ENCODE measurements at places on chromosomes 13 and 19.

DNA sequence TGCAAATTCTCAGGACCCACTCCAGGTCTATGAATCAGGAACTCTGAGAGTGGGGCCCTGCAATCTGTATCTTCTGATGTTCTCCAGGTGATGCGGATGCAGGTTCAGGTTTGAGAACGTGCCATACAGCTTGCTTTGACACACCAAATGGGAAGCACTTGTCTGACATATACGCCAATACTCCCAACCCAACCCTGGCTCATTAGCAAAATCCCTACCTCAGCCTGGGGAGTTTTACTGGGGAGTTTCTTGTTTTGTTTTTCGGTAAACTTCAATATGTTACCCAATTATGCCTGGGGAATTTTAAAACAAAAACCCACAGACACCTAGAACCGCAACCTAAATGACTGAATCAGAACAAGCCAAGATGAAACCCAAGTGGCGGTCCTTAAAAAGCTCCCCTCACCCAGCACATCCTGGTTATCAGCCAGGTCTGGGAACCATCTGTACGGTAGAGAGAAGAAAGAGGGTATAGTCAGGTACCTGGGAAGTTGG is 41.2 kb downstream of the ABCC4 start:
- no peaks in the 10 kb centered on the region for H3K4me1 ChIP-seq
- H3K27ac ChIP-seq, result no peak overlapping the region
- H3K36me3 ChIP-seq, result no peaks in the 10 kb centered on the region
- H3K27me3 ChIP-seq, result no peaks in the 10 kb centered on the region

- H3K27ac ChIP-seq, result no peak overlapping the region
- no peak overlapping the region for H3K4me3 ChIP-seq
- no peaks in the 10 kb centered on the region for H3K4me1 ChIP-seq
- no peaks in the 10 kb centered on the region for H3K27me3 ChIP-seq
Measured at GRCh38 chr13:102170305-102170704, 231.5 kb downstream of the FGF14 start.

DNA sequence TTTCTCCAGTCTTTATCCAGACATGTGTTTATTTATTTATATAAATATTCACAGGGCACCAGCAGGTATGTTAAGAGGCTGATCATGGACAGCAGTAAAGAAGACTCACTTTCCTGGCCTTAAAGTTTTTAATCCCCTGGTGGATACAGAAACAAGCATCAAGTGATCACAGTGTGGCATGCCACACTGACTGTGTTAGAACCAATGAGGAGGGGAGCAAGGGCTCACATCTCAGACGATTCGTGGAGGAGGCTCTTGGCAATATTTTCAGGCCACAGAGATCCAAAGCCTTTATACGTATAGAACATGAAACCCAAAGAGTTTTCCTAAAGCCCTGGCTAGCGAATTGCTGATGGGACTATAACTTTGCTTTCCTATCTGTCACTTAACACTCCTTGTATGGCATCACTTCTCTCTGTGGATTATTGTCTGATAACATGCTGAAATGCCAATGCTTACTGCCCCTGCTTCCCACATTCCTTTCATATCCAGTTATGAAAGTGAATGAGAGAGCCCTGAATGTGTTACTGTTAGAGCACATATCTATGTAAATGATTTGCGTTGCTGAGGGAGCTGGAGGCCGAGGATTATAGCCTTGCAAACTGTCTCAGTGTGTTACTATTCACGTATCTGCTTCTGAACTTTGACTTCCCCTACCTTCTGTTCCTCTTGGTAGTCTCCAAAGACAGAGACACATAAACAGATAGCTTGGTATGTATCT is 37.6 kb downstream of the POLR1D start:
- no peak overlapping the region for H3K4me3 ChIP-seq
- no peak overlapping the region for H3K27ac ChIP-seq
- H3K4me1 ChIP-seq, result no peaks in the 10 kb centered on the region

DNA sequence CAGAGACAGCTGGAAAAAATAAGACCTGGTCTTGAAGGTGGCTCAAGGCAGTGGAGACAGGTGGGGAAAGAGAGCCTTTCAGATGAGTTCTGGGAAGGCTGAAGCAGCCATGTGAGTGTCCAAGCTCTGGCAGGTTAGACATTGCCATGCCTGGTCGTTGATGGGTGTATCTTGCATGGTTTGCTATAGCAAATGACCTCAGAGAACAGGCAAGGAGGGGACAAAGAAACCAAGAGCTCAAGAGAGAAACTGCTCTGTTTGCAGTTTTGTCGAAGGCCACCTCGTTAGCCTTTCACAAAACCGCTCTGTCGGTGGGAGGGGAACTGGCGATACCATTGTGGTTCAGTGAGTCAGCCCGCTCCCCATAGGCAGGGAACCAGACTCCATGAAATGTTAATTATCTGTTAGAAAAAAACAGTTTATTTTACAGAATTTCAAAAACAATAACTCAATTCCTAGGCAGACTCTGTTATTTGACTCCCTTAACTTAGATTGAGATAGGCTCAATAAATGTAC is 82.8 kb upstream of the ARGLU1 start:
- H3K36me3 ChIP-seq, result no peaks in the 10 kb centered on the region
- no peaks in the 10 kb centered on the region for H3K27me3 ChIP-seq
- no peak for DNase-seq
- H3K4me1 ChIP-seq, result no peaks in the 10 kb centered on the region
- no peak overlapping the region for H3K27ac ChIP-seq
- H3K4me3 ChIP-seq, result no peak overlapping the region

DNA sequence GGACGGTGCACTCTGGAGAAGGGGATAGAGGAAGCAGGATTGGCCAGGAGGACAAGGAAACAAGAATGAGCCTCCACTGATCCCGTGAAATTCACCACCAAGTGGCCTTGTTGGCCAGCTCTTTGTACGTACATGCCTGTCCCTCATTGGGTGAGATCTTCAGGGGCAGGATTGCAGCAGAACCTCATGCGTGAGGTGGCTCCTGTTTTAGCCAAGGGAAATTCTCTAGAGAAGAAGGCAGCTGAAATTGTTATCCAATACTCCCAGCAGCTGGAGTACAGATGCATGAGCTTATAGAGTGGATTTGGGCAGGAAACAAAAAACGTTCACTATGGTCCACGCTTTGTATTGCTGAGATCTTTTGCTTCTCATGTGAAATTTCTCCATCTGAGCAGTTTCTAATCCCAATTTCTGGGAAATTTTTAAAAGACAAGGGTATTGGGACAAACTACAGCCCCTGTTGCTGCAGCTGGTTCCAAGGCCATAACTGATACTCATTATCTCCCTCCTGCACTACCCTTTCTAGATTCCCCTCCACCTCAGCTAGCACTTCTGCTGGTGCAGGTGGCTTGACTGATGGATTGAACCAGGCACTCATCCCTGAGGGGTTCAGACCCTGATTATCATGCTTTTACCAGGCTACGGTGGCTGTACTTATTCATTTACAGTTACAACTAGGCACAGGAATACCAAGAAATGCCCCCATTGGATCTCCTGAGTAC is 3.9 kb upstream of the RNF6 start:
- no peaks in the 10 kb centered on the region for H3K36me3 ChIP-seq
- H3K4me3 ChIP-seq, result no peak overlapping the region
- no peak for DNase-seq
- no peaks in the 10 kb centered on the region for H3K27me3 ChIP-seq
- peaks cover 10% of the 10 kb centered on the region for H3K4me1 ChIP-seq

DNA sequence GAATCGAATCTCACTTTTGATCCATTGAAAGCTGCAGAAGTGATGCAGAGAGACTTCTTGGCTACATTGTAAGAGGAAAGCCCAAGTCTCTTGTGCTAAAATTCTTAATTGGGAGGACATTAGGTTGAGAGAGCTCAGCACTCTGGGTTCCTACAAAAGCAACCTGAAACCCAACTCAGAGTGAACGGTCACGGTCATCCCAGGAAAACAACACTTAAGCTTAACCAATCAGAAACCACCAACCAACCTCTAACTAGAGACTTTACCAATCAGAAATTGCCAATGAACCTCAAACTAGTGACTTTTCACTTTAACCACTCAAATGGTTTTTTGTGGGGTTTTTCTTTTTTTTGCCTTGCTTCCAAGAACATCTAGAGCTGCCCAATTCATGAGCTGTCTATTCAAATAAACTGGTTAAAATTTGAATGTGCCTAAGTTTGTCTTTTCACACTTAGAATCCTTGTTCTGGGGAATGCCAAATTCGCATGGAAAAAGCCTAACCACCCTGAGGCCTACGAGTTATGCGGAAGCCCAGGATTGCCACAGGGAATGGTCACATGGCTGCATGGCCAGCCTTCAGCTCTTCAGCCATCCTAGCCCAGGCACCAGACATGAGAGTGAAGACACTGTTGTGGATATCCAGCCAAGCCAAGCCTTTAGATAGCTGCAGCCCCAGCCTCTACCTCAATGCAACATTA is 17.8 kb upstream of the CLN5 start:
- no peaks in the 10 kb centered on the region for H3K36me3 ChIP-seq
- no peak overlapping the region for H3K4me3 ChIP-seq
- no peaks in the 10 kb centered on the region for H3K4me1 ChIP-seq
- no peaks in the 10 kb centered on the region for H3K27me3 ChIP-seq
- H3K27ac ChIP-seq, result no peak overlapping the region

DNA sequence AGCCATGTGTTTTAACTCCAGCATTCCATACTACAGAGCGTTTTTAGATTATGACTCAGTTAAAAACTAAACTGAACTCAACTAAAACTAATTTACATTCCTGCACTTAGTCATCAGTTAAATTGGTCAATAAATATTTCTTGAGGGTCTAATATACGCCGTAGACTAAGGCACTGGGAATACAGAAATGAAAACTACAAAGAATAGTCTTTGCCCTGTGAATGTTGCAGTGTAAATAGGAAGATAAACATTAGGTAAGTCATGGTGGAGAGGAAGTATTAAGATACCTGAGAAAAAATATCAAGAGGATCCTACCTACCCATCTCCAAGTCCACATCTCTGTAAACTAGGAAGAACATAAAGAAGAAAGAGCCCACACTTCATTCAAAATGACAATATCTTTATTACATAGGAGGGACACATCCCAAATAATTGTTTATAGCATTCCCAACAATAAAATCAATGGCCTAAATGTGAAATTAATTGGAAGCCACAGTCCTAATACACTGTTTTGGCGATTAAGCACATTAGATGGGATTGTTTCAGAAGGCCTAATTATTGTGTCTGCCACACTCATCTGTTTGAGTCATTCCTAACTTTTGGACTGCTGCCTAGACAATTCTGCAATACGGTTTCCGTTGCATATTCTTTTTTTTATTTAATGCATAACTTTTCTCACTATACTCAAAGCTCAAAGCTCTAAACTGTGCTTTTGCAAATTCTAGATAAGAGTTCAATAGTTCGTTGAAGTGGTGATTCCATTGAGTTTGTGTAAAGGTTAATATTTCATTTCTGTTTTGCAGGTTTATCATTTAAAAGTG is 52.9 kb downstream of the MBNL2 start:
- H3K4me1 ChIP-seq, result peaks cover 67% of the 10 kb centered on the region
- DNase-seq, result no peak
- no peaks in the 10 kb centered on the region for H3K36me3 ChIP-seq

GRCh38 chr19:1825909-1826556 is 14.0 kb upstream of the ATP8B3 start:
- H3K27ac ChIP-seq, result no peak overlapping the region
- H3K4me3 ChIP-seq, result no peak overlapping the region
- peaks cover 65% of the 10 kb centered on the region for H3K36me3 ChIP-seq
- peaks cover 6% of the 10 kb centered on the region for H3K4me1 ChIP-seq

- no peaks in the 10 kb centered on the region for H3K27me3 ChIP-seq
- no peaks in the 10 kb centered on the region for H3K36me3 ChIP-seq
- peaks cover 17% of the 10 kb centered on the region for H3K4me1 ChIP-seq
Measured at GRCh38 chr13:20566468-20566897, 474 bp upstream of the IFT88 start.

GRCh38 chr19:46861691-46862502 is 1.1 kb downstream of the ARHGAP35 start:
- no peak for DNase-seq
- no peaks in the 10 kb centered on the region for H3K36me3 ChIP-seq
- peak overlapping the region; percentile 88 for H3K4me3 ChIP-seq
- H3K27me3 ChIP-seq, result no peaks in the 10 kb centered on the region

DNA sequence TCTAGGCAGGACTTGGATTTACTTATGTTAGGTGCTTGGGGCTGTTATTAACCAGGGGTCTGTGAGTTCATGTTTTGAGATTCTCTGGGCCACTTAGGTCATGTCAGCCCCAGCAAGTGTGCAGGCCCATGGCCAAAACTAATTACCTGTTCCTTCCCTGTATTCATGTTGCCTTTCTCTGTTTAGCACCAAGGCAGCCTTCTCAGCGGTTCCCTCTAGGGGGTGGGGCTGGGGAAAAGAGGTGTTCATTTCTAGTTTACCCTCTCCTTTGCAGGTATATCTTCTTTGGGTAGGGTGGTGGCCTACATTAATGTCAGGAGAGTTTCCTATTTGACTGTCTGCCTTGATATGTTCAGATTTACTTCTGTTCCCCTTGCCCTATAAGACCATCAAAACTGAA is 61.7 kb downstream of the PDS5B start:
- H3K4me3 ChIP-seq, result no peak overlapping the region
- no peak for DNase-seq
- no peak overlapping the region for H3K27ac ChIP-seq
- H3K27me3 ChIP-seq, result no peaks in the 10 kb centered on the region

DNA sequence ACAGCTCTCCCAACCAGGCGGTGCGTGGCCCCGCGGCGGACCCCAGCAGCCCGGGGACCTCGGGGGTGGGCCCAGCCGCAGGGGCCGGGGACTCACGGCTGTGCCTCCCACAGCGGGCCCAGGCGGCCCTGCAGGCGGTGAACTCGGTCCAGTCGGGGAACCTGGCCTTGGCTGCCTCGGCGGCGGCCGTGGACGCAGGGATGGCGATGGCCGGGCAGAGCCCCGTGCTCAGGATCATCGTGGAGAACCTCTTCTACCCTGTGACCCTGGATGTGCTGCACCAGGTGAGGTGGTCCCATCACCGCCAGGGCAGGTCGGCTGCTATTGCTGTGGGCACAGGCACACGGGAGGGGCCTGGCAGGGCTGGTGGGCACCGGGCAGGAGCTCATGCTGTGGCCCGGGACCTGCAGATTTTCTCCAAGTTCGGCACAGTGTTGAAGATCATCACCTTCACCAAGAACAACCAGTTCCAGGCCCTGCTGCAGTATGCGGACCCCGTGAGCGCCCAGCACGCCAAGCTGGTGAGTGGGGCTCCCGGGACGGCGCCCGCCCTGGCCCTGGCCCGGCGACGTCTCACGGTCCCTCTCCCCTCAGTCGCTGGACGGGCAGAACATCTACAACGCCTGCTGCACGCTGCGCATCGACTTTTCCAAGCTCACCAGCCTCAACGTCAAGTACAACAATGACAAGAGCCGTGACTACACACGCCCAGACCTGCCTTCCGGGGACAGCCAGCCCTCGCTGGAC is 7.3 kb downstream of the PTBP1 start:
- no peak overlapping the region for H3K27ac ChIP-seq
- H3K36me3 ChIP-seq, result peaks cover 75% of the 10 kb centered on the region
- peaks cover 13% of the 10 kb centered on the region for H3K4me1 ChIP-seq
- no peak overlapping the region for H3K4me3 ChIP-seq
- DNase-seq, result no peak

GRCh38 chr13:28544026-28544425 is 49.1 kb upstream of the FLT1 start:
- H3K4me3 ChIP-seq, result no peak overlapping the region
- no peaks in the 10 kb centered on the region for H3K4me1 ChIP-seq
- no peak for DNase-seq
- H3K27me3 ChIP-seq, result no peaks in the 10 kb centered on the region

GRCh38 chr19:53977991-53978731 is 13.3 kb upstream of the CACNG6 start:
- no peak for DNase-seq
- H3K4me1 ChIP-seq, result peaks cover 27% of the 10 kb centered on the region
- H3K4me3 ChIP-seq, result peak overlapping the region; percentile 43
- no peaks in the 10 kb centered on the region for H3K36me3 ChIP-seq

GRCh38 chr13:85693889-85694511 is 105.2 kb downstream of the SLITRK6 start:
- no peaks in the 10 kb centered on the region for H3K4me1 ChIP-seq
- H3K4me3 ChIP-seq, result no peak overlapping the region
- H3K36me3 ChIP-seq, result no peaks in the 10 kb centered on the region
